ENCODE measurements at places on chromosomes 12 and 14.

GRCh38 chr12:49969651-49970429 is 2.9 kb upstream of the AQP6 start:
- DNase-seq: no peak

DNA sequence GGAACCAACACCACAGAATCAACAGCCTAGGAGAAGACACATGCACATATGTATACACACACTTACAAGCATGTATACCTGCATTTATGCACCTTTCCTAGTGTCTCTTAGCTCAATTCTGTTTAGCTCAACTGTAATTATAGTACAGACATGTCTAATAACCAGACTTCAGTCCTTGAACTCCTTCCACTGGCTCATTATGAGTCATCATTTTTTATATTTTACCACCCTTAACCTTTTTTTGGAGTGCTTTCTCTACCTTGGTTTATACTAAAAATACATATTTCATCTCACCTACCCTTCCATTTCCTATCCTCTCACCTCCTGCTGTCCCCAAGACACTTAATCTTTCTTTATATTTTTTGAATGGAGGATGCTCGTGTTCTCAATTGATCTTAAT is 110.4 kb downstream of the ARID2 start:
- DNase-seq: no peak

- DNase-seq: no peak
Measured at GRCh38 chr14:74697543-74697942, 15.3 kb downstream of the AREL1 start.

- DNase-seq: no peak
Measured at GRCh38 chr12:118921761-118922160, 59.6 kb upstream of the SRRM4 start.

- DNase-seq: no peak
Measured at GRCh38 chr12:29245246-29245645, 96.2 kb downstream of the FAR2 start.

GRCh38 chr14:58677996-58678395 is 40.2 kb downstream of the DACT1 start:
- DNase-seq: no peak

DNA sequence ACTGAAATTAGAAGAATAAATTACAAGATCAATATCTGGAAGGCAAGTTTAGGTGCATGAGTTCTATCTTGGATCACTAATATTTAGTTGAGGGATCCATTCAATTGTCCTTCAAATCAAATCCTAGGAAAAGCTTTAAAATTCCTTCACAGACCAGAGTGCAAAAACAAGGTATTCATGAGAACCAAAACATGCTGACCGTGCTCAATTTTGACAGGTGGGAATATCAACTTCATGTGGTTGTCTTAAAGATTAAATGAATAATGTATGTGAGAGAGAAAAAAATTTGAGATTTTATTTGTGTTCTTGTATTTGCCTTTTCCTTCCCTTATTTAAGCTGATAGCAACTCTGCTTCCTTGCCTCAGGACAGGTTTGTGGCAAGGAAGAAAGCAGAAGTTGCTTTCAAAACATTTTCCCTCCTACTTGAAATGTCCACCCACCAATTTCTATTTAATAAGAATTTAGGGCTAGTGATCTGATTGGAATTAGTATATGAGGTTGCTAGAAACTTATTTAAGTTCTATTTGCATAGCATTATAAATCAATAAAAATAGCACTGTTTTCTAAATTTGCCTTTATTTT is 4.9 kb upstream of the PPP1R12A start:
- DNase-seq: no peak

DNA sequence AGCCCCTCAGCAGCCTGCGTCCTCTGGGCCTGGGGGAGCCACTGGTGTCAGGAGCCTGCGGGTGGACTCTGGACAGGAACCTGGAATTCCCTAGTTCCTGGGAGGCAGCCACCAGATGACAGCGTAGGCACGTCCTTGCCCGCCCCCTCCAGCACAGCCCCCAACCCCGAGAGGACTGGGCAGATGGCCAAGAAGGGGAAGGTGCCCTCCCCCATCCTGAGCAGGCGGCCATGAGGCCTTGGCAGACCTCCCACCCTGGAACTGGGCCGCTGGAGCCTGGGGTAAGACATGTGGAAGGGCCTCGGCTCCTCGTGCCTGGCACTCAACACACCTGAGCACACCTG is 60.4 kb upstream of the FBRSL1 start:
- DNase-seq: no peak

- no peak for DNase-seq
Measured at GRCh38 chr12:48001505-48002413, 2.5 kb downstream of the COL2A1 start.

DNA sequence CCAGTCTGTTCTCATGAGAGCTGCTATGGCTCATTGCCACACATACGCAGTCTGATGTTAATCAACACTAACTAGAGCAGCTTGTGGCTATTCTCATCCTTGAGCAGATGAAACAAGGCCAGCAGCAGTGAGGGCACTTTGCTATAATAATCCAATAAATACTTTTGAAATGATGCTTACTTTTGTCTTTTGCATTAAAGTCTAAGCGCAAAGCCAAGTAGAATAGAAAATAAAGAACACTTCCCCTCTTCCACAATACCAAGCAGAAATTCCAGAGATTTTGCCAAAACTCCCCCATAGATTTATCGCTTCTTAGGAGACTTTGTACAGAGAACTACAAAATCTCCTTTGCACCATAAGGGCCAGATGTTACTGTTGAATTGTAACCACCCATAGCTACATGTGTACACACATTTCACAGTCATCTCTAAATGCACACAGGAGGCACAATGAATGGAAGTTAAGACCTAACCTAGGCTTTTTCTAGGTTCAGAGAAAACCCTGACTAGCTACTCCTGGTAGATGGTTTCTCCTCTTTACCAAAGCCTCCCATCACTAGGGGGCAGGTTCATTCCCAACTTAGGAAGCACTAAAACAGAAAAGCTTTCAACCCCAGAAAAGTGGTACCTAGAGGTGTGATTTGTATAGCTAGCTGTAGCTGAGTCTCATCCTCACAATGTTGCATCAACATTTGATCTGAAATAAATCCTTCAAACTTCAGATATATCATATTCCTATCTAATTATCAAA is 119.3 kb downstream of the HMGA2 start:
- DNase-seq: no peak

- DNase-seq: no peak
Measured at GRCh38 chr14:65281991-65282895, 130.3 kb upstream of the FUT8 start.

DNA sequence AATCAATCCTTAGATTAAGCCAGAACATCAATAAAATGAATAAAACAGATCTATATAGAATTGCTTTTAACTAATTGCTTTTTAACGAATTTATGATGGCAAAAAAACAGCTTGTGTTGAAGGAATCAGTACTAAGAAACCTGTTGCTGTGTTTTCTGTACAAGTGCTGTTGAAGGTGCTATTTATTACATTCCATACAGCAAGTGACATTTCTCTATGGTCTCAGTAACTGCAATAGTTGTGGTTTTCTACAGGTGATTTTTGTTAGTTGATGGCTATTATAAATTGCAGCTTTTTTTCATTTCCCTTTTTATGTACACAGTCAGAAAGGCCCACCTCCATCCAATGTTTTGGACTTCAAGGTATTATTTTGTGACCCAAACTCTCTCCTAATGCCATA is 56.6 kb downstream of the SLC2A13 start:
- DNase-seq: no peak

- no peak for DNase-seq
Measured at GRCh38 chr14:84533791-84534190, 996.2 kb upstream of the FLRT2 start.

GRCh38 chr12:112820796-112821195 is 29.2 kb downstream of the RPH3A start:
- DNase-seq: no peak

DNA sequence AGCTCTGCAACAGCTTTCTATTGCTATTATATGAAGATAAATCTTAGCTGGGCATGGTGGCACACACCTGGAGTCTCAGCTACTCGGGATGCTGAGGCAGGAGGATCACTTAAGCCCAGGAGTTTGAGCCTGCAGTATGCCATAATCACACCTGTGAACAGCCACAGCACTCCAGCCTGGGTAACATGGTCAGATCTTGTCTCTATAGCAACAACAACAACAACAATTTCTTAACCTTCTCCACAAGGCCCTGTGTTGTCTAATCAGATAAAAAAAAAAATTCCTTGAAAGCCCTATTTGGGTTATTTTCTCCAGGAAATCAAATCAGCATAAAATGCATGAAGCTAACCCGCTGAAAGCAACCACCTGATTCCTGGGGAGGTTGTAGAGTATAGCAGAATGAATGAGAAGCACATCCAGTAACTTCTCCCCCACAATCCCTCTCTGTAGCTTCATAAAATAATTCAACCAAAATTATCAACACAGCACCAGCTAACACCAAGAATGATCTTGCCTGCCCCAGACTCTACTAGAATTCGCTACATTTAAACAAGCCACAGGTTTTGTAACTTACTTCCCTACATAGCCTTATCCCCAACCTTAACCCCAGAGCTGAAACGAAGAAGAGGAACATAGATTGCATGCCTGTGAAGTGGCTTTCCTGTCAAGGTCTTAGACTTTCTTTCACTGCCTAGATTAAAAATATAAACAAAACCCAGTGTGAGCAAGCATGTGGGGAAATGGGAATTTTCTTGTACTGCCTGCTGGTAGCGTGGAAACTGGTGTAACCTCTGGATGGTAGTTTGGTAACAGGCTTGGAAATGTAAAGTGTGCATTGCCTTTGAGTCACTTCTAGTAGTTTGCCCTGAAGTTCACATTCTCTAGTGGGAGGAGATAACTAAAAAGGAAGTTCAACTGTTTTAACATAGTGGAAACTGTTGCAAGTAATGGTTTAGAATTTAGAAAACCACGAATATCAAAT is 6.0 kb upstream of the STK38L start:
- DNase-seq: no peak

DNA sequence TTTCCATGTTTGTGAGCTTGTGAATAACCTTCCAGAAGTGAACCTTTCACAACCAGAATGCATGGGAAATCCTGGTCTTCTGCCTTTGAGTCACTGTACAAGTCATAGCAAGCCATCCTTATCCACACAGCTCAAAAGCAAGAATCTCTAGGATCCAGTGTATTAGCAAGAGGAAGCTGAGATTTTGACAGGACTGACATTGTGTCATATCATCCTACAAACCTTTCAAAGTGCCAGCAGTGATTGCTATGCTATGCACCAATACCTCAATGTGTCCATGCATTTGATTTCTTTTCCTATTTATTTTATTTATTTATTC is 13.5 kb upstream of the NRDE2 start:
- DNase-seq: no peak
